ENCODE measurements at places on chromosomes 5 and 9. TPM values are rescaled to one million over a fixed set of nuclear protein-coding genes. Genes with fewer than 3 reads are reported as not detected.

GRCh38 chr5:164188733-164189148, 683.3 kb downstream of the MAT2B start:
- no peak for DNase-seq
- H3K4me3 ChIP-seq, result no peak overlapping the region
- no peak overlapping the region for H3K27ac ChIP-seq
- no peaks in the 10 kb centered on the region for H3K36me3 ChIP-seq
- H3K4me1 ChIP-seq, result no peaks in the 10 kb centered on the region

The GPX3 gene
- polyA plus RNA-seq, result 298 TPM

DNA sequence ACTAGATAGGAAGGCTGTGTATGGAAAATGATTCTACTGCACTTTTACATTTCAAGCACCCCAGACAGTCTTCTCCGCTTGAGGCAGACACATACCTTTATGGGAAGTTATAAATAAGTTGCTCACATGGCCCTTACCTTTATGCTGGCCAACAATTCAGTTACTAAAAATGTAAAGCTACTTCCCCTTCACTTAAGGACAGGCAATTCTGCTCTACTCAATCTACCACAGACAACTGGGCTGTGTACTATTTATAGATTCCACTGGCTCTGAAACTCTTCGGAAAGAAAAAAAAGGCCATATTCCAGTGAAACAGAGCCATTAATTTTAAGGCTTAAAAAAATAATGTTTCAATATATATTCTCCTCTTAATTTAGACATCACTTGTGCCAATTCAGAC, 59.4 kb downstream of the ELAVL2 start:
- H3K4me1 ChIP-seq, result no peaks in the 10 kb centered on the region
- no peaks in the 10 kb centered on the region for H3K36me3 ChIP-seq
- no peak for DNase-seq
- H3K27ac ChIP-seq, result no peak overlapping the region

- H3K4me1 ChIP-seq, result peaks cover 19% of the 10 kb centered on the region
- no peaks in the 10 kb centered on the region for H3K27me3 ChIP-seq
- no peak overlapping the region for H3K4me3 ChIP-seq
- no peaks in the 10 kb centered on the region for H3K36me3 ChIP-seq
- DNase-seq, result no peak
These were observed 54.9 kb upstream of the ZSWIM6 start for GRCh38 chr5:61277190-61277589.

The PIP5K1B gene
- polyA plus RNA-seq, result 1.5 TPM

DNA sequence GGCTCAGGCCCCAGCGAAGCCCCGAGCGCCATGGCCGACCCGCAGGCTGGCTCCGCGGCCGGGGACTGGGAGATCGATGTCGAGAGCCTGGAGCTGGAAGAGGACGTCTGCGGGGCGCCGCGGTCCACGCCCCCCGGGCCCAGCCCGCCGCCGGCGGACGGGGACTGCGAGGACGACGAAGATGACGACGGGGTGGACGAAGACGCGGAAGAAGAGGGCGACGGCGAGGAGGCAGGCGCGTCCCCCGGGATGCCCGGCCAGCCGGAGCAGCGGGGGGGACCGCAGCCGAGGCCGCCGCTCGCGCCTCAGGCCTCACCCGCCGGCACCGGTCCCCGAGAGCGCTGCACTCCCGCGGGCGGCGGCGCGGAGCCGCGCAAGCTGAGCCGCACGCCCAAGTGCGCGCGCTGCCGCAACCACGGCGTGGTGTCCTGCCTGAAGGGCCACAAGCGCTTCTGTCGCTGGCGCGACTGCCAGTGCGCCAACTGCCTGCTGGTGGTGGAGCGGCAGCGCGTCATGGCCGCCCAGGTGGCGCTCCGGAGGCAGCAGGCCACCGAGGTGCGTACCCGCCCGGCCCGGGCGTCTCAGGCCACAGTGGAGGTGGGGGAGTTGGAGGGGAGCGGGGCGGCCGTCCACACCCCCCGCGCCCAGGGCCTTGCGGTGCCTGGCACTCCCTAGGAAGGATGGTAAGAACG, 1.6 kb downstream of the DMRT2 start:
- peaks cover 9% of the 10 kb centered on the region for H3K4me1 ChIP-seq
- H3K27me3 ChIP-seq, result peaks cover 13% of the 10 kb centered on the region
- H3K36me3 ChIP-seq, result no peaks in the 10 kb centered on the region
- peak overlapping the region; percentile 11 for H3K4me3 ChIP-seq
- DNase-seq, result peak; percentile 66

The UAP1L1 gene
- 10.5 TPM for polyA plus RNA-seq

DNA sequence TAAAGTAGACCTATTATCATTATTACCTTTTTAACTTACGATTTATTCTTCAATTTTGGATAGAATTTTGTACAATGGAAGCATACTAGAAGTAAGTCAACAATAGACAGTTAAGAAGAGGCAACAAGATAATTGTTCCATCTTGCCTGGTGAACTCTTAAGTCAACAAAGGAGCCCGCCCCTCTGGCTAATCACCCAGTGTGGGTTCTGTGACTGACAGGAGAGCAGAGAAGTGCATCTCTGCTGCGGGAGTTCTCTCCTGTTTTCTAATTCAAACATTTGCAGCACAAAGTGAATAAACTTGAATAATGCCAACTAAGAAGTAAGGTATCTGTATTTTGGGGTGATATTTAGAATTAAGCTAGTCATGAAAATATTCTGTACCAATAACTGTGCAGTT, 6.7 kb upstream of the ISL1 start:
- no peaks in the 10 kb centered on the region for H3K4me1 ChIP-seq
- no peak overlapping the region for H3K4me3 ChIP-seq
- DNase-seq, result no peak
- H3K27me3 ChIP-seq, result peaks cover 10% of the 10 kb centered on the region
- no peaks in the 10 kb centered on the region for H3K36me3 ChIP-seq
- H3K27ac ChIP-seq, result no peak overlapping the region

Data from pancreas (tissue), 10 donors.